ENCODE measurements at places on chromosomes 2 and 18.

DNA sequence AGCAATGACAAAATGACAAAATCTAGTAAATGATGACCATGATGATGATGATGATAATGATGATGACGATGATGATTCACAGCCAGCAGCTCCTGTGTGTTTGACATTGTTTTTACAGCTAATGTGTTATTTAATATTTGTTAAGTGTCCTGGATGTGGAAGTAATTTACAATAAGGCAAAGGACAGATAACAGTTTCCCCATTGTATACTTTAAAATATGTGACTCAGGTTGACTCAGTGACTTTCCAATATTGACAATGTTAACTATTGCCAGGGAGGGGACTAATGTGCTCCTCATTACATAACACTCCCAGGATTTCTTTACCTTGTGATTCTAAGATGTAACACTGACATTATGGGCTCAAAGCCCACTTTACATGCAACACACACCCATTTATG is 602.2 kb downstream of the FBXO15 start:
- no peak for DNase-seq

GRCh38 chr2:240013343-240013742 is 11.8 kb downstream of the NDUFA10 start:
- DNase-seq, result no peak

- DNase-seq, result no peak
Observed at GRCh38 chr18:9604348-9604747, 10.0 kb downstream of the PPP4R1 start.

DNA sequence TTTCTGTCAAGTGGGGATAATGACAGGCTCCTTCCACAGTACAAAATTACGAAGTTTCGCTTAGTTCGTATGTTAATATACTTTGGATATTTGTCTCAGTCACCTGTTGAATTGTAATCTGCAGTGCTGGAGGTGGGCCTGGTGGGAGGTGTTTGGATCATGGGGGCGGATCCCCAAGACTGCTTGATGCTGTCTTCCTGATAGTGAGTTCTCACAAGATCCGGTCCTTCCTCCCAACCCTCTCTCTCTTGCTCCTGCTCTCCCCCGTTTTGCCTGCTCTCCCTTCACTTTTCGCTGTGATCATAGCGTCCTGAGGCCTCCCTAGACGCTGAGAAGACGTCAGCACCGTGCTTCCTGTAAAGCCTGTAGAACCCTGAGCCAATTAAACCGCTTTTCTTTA is 97.1 kb upstream of the EPB41L3 start:
- DNase-seq, result no peak

- no peak for DNase-seq
Observed at GRCh38 chr2:37091873-37092272, 7.6 kb downstream of the GPATCH11 start.

DNA sequence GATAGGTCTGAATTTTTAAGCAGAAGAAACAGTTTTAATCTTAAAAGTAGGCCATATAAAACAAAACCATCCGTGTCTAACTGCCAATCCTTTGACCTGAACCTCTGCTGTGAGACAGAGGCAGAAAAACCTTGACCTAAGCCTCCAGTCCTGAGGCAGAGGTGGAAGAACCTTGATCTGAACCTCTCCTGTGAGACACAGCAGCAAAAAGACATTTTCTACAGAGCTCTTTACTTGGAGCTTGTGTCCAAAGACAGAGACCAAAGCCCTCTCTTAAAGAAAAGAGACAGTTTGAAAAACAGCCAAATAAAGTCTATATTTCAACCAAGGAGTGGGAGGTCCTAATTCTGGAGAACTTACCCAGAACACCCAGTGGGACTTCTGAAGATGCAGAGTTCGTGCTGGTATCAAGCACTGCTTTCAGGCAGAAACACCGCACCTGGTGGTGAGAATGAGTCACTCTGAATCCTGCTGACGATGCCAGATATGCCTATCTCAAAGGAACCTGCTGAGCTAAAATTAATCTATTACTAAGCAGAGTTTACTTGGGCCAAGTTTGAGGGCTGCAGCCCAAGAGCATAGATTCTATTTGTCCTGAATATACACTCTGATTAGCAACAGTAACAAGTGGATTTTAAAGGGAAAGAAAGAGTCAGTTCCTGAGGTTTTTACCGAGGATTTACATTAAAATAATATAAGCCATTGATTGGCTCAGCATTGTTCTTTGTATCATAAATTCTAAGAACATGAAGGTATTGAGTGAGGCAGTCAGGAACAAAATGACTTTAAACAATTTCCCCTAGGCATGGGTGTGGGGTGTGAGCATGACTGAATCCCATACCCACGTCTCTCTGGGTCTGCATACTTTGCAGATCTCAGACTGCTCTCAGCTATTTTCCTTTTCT is 806.4 kb downstream of the TRIB2 start:
- DNase-seq, result no peak

GRCh38 chr18:12410081-12410481 is 2.4 kb downstream of the PRELID3A start:
- DNase-seq, result no peak

DNA sequence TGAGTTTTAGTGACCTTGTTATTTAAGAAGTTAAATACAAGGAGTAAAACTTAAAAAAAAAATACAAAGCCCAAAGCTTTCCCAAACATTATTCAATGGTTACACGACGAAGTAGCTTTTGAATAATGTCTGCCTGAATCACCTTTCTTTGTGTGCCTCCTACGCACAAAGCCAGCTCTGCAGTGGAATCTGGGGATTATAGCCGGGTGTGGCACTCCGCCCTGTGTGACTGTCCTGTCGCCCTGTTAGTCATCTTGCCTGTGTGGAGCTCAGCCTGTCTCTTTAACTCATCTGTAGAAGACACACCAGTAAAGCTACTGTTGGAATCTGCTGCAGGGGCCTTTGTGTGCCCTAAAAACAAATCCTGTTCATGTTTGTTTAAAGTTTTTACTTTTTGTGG is 79.4 kb upstream of the TCF7L1 start:
- DNase-seq, result no peak

- DNase-seq, result no peak
Observed at GRCh38 chr2:149008381-149008780, 30.1 kb upstream of the LYPD6B start.

DNA sequence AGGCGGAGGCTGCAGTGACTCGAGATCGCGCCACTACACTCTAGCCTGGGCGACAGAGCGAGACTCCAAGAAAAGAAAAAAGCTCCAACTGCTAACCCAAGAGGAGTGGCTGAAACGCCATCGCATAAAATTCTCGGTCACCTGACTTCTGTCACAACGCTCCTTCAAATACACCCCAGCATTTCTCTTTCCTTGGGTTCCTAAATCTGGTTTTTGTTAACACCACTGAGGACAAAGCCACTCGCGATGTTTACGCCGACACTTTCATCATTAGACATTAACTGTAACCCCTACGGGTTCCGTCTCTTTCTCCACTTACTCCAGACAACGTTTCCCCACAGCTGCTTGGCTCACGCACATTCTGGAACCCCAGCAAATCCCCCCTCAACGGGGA is 679 bp downstream of the CLK1 start:
- DNase-seq, result no peak

- no peak for DNase-seq
Observed at GRCh38 chr18:74243127-74243526, 48.6 kb downstream of the CYB5A start.

GRCh38 chr18:49886891-49887764 is 73.8 kb upstream of the ACAA2 start:
- DNase-seq, result no peak

DNA sequence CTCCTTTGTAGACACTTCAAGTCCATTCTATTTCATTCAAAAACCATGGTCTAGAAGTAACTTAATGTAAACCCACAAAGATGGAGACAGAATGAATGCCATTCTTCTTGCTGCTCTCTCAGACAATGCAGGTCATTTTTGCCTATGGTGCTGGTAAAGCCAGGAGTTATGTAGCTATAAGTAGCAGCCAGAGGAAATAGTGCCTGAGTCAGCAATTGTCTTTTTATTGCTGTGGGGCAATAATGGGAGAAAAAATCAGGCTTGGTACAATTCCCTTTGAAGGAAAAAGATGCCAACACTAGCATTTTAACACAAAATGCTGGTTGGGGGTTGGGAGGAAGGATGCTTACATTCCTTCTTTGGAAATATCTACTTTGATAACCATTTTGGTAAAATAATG is 43.5 kb downstream of the SCN1A start:
- DNase-seq, result no peak

- no peak for DNase-seq
Observed at GRCh38 chr2:105274046-105274445, 32.5 kb downstream of the GPR45 start.
